Muscle of leg (tissue), 16 donors: ENCODE measurements at places on chromosomes 13 and 19. TPM values are rescaled to one million over a fixed set of nuclear protein-coding genes. Genes with fewer than 3 reads are reported as not detected.
A peak's percentile ranks its signal among the peaks of the same experiment; 100 is the strongest.

DNA sequence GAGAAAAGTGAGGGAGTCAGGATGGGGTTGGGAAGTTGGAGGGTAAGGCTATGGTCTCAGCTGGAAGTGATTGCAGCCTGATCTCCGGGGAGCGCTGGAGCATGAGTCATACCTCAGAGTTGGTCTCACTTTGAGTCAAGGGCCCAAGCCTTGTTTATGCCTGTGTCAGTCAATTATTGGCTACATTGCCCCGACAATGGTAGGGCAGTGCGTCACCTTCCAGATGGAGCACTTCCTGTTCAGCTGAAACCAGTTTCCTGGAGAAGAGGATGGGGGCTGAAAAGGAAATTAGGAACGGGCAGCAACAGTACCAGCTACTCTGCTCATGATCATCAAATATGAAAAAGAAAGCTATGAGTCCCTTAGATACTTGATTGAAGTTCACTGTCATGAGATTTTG is 60.4 kb downstream of the ADGRE1 start:
- peak; percentile 22 for DNase-seq

Gene ZNF540
- 2.1 TPM for total RNA-seq

GRCh38 chr13:35838356-35838755 is 292.8 kb downstream of the DCLK1 start:
- peak; percentile 44 for DNase-seq

Gene NLRP4
- total RNA-seq = not detected

Gene CNFN
- not detected for total RNA-seq

DNA sequence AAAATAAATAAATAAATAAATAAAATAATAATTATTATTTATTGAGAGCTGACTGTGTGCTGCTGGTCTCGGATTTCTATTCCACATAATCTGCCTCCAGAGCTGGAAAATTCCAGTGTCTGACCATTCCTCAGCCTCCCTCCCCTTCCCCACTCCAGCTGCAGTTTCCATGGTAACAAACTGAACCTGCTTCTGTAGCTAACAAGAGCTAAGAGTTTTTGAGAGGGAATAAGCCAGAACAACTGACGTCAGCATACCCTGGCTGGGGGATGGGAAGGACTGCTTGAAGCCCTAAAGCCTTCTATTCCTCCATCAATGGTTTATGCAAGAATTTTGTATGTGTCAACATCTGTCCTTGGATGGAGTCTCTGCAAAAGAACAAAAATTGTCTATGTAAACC is 26.0 kb upstream of the PEG3 start:
- peak; percentile 93 for DNase-seq

Gene DZIP1
- total RNA-seq = 32.1 TPM

DNA sequence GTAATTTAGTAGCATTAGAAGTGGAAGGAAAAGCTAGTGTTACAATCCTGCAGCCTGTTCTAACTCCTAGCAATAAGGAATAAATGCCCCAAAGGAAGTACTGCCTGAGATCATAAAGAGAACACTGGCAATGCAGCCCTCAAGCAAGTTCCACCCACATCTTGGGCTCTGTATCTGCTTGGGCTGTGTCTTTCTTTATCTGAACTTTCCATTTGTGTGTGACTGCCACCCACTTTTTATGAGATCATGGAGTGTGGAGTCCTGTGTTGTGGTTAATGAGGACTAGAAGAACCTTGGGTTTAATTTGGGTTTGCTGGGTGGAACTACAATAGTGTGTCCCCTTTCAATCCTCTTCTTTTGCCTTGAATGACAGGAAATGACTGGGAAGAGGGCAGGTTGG is 38.2 kb downstream of the RFXAP start:
- DNase-seq = no peak

DNA sequence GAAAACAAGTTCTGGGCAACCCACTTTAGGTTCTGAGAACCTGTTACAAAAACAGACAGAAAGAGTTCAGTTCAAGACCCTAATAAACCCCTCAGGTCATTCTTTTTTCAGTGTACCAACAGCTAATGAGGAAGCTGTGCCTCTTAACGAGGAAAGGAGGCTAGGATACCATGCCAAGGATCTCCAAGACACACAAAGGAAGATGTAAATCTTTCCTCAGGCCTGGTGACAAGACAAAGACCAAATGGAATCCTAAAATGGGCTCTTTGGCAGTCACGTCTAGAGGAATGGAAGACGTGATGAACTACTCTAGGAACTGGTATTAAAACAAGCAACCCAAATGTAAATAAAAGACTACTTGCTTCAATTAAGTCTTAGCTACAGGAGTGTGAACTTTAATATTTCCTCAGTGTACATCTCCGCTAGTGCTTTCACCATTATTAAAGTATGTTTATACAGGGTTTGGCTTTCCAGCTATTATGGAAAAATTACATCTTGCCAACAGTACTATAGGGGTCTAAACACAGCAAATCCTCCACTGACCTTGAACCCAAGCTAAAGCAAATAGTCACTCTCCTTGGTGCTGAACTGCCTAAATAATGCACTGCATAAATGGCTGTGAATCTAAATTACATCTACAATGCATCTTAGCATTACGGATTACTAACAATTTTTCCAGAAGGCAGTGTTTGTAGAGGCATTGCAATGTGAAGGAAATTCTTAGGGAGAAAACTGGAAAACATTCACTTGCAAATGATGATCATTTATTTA is 42.3 kb downstream of the ENOX1 start:
- peak; percentile 25 for DNase-seq

Gene CRLF1
- total RNA-seq = 35.0 TPM

Gene SMIM17
- 0.93 TPM for total RNA-seq

- DNase-seq = peak; percentile 54
These were observed 87.3 kb downstream of the FNDC3A start for GRCh38 chr13:49063011-49063410.

Gene ZNF534
- total RNA-seq = 0.22 TPM

Gene LAIR2
- not detected for total RNA-seq

GRCh38 chr13:48737689-48738088 is 84.0 kb downstream of the CYSLTR2 start:
- no peak for DNase-seq

DNA sequence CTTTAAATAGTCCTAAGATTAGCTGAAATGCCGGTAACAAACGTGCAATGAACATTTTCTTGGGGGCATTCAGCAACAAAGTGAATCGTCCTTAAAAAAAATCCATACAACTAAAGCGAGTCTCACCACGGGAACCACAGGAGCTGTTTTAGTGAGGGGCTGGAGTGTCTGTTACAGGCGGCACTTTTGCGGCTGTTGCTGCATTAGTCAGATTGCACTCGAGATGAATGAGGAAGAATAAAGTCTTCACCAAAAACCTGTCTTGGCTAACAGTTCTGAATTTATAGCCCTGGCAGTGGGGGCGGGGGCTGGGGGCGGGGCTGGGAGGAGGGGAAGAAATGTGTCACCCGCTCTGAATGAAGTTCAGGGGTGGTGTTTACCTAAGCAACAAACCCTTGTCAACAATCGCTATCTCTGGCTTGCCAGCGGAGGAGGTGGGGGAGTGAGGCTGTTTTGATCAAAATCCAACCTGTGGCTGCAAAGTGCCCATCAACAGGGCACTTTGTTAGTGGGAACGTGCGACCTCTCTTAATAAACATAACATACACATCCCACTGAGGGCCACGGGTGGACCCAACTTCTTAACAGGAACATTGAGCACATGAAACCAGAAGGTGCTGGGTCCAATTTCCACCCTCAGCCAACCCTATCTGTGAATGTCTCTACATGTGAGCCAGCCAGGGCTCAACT is 44.5 kb downstream of the RFX2 start:
- peak; percentile 69 for DNase-seq

Gene SIGLEC10
- 0.22 TPM for total RNA-seq

DNA sequence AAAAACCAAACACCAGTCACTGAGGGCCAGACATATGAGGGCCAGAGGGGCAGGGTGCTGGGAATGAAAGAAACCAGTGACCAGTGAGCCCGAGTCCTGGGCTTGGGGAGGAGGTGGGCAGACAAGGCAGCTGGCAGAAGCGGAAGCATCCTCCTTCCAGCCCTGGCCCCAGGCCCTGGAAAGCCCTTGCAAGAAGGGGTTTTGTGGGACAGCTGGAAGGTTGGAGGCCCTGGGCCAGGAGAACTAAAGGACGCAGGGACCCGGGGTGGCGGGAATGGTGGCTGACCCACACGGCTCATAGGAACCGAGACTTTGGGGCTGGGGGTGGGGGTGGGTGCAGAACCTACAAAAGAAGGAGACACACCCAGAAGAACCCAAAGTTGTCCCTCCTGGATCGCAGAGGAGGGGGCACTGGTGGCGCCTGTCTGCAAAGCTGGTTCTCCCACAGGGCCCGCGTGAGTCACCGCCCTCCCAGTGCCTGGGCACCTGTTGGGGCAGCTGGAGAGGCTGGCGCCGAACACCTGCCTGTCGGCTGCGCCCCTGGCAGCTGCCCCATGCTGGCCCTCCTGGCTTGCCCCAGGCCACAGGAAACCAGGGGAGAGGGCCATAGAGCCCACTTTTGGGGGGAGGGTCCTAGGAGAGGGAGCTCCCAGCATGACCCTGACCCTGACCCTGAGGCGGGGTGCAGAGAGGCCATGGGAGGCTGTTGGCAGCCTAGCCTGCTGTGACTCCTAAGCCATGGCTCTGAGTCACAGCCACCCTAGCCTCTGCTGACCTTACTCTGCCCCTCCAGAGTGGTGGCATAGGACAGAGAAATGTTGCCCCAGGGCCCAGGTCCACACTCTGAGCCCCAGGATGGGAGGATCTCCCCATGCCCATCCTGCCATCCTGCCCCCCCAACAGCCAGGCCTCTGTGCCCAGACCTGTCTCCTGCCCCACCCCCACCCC is 802 bp downstream of the DMPK start:
- peak; percentile 81 for DNase-seq

DNA sequence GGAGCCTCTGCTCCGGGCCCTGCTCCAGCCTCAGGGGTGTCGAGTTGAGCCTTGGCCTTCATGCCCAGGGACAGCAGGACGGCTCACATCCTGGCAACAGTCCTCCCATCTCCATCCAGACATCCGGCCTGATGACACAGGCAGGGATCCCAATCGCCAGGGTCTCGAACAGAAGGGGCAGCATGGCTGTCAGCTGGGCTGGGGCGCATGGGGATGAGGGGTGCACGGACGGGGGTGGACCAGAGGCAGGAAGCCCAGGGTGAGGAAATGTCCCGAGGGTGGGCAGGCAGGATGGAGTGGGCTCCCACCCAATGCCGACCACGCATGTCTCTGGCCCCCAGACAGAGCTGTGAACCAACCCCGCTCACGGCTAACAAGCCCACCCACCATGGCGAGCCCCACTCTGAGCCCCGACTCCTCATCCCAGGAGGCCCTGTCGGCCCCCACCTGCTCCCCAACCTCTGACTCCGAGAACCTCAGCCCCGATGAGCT is 16.2 kb downstream of the EVI5L start:
- no peak for DNase-seq

GRCh38 chr19:31583148-31583547 is 233.9 kb upstream of the TSHZ3 start:
- no peak for DNase-seq

Gene DYRK1B
- 23.5 TPM for total RNA-seq

DNA sequence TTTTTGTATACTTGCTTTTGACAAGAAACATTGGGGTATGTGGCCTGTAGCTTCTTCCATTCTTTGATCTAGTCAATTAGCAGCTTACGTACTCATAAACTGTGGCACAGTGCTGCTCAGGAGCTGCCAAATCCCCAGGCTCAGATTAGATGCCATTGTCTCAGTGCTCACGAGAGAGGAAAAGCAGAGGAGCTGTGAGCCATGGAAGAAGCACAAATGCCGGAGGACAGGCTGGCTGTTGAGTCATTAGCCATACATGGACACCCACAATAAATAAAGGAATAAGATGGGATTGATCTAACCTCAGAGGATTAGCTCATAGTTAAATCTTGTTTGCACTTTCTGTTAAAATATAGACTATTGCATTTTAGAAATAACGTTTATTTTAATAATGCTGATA is 121.7 kb downstream of the POSTN start:
- DNase-seq = no peak

DNA sequence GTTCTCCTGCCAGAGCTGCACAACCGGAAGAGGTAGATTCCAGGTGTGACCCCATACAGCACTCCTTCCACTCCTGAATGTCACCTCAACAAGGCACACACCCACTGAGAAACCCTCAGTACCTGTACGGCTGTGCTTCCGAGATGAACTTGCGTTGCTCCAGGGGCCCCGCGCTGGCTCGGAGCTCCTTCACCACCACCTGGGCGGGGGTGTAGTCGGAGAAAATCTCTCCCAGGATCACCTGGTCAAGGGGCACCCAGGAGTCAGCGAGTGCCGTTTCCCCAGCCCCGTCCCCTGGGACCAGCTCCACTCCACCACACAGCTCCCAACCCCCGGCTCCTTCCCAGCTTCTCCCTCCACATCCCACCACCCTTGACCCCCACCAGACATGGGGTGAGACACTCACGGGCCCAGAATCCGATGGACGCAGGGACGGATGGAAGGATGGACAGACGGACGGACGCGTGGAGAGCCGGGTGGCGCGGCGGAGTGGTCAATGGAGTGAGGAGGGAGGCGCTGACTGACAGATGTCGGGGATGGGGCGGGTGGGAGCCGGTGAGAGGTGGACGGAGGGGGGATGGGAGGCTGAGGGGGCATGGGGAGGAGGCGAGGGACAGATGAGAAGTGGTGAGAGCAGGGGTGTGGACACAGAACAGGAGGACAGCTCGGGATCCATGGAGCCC is 2.8 kb downstream of the LMTK3 start:
- DNase-seq = no peak

Gene BTBD2
- 28.6 TPM for total RNA-seq

Gene KMT5C
- 16.9 TPM for total RNA-seq

DNA sequence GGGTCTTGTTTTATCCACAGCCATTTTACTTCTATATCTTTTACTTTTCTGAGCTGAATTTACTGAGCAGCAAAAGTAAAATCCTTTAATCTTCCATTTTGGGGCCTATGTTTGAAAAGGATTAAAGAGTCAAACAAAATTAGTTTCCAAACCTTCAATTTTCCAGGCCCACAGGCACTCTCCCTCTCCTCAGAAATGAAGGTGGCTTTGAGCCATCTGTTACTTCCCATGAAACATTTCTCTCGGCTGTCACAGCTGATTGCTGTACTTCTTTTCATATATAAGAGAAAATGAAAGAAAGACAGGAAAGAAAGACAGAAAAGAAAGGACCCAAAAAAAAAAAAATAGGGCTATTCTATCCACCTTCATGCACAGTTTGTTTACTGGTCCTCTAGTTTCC is 194.9 kb downstream of the LACC1 start:
- peak; percentile 31 for DNase-seq

Gene ADAMTSL5
- total RNA-seq = 4.8 TPM
